Aortic smooth muscle cell (primary cell): ENCODE measurements at places on chromosomes 5 and 9. TPM values are rescaled to one million over a fixed set of nuclear protein-coding genes. Genes with fewer than 3 reads are reported as not detected.

Gene TAF11L5
- not detected in 2 replicates for total RNA-seq

Gene CREBRF
- total RNA-seq = 16.9 and 27.5 TPM in 2 replicates

Gene CDH6
- total RNA-seq = 44.7 and 76.2 TPM in 2 replicates

Gene EQTN
- not detected in 2 replicates for total RNA-seq

Gene TAF1L
- total RNA-seq = under 0.01 TPM in 2 replicates

Gene MSX2
- 0.50 and 1.2 TPM in 2 replicates for total RNA-seq

Gene SEMA5A
- 23.9 and 47.5 TPM in 2 replicates for total RNA-seq

Gene LYRM7
- total RNA-seq = 5.1 and 5.2 TPM in 2 replicates

Gene SPINK6
- total RNA-seq = not detected in 2 replicates

Gene DPH7
- total RNA-seq = 16.4 and 19.4 TPM in 2 replicates

Gene PAEP
- total RNA-seq = not detected in 2 replicates

Gene SLC34A1
- not detected in 2 replicates for total RNA-seq

Gene ANP32B
- total RNA-seq = 11.8 and 18.7 TPM in 2 replicates

Gene PLPPR1
- not detected in 2 replicates for total RNA-seq
